Effector memory CD4-positive, alpha-beta T cell (primary cell): ENCODE measurements at places on chromosomes 5 and 9.

DNA sequence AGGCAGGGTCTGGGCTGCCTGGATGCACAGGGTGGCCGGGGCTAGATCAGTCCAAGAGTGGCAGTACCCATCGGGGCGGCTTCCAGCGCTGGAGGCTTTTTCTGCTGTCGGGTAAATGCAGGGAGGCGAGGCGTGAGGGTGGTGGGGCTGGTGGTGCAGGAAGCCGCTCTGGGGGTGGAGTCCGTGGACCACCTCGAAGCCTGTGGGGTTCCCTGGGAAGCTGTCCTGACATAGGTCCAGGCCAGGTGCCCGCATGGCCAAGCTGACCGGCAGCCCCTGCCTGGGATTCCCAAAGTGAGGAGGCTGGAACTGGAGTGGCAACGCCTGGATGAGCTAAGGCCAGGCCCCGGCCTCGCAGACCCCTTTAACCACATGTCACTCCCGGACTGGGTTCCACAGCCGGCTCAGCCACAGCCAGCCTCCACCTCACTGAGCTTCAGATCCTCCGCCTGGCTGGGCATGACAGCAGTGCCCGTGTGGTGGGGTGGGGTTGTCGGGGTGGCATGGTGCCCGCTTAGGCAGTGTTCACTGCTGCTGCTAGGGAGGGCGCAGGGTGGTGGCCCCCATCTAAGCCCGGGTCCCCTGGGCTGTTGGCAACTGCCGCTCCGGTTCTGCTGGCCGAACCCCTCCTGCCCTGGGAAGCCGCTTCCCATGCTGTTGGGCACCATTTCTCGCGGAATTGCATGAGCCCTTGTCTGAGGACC, 1.4 kb upstream of the QRFP start:
- H3K27ac ChIP-seq, result no peak overlapping the region
- H3K4me1 ChIP-seq, result no peaks in the 10 kb centered on the region
- H3K4me3 ChIP-seq, result no peak overlapping the region
- DNase-seq, result no peak

DNA sequence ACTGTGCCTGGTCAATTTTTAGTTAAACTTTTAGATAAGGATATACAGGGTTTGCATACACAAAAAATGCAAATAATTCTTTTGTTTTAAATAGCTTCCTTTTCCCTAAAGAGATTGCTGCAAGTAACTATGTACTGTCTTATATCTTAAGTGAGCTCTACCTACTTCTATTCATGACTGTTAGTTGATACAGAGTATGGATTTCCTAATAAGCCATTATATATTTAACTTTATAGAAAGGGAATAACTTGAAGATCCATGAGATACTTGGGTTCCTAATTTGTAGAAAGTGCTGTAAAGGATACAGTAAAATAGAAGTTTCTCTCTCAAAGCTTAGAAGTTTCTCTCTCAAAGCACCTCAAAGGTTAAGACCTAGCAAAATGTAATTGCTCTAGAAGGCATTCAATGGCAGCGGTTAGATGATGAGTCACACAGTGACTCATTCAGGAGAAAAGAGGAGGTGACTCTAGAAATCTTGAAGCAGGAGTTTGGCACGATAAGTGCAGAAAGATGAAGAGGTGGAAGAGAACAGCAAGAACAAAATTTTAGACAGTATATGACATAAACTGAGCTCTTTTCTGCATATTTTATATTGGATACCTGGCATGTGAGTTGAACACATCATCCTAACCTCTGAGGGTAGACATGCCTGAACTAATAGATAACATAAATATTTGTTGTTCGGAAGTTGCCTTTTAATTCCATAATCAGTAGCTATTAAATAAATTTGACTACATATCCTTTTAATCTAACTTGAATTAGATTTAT, 5.5 kb upstream of the DNAJC21 start:
- peaks cover 66% of the 10 kb centered on the region for H3K36me3 ChIP-seq
- H3K27ac ChIP-seq, result no peak overlapping the region
- H3K4me3 ChIP-seq, result no peak overlapping the region
- DNase-seq, result no peak
- H3K4me1 ChIP-seq, result peaks cover 3% of the 10 kb centered on the region

- no peak overlapping the region for H3K4me3 ChIP-seq
- H3K27me3 ChIP-seq, result no peaks in the 10 kb centered on the region
- H3K4me1 ChIP-seq, result no peaks in the 10 kb centered on the region
- H3K36me3 ChIP-seq, result no peaks in the 10 kb centered on the region
These were observed 43.9 kb downstream of the CRB2 start for GRCh38 chr9:123399803-123400378.

GRCh38 chr5:37319037-37319782, 51.7 kb downstream of the NUP155 start:
- no peak overlapping the region for H3K4me3 ChIP-seq
- peaks cover 34% of the 10 kb centered on the region for H3K36me3 ChIP-seq
- DNase-seq, result no peak
- no peak overlapping the region for H3K27ac ChIP-seq

- no peak overlapping the region for H3K27ac ChIP-seq
- peaks cover 29% of the 10 kb centered on the region for H3K36me3 ChIP-seq
- peaks cover 27% of the 10 kb centered on the region for H3K4me1 ChIP-seq
- H3K4me3 ChIP-seq, result no peak overlapping the region
- no peaks in the 10 kb centered on the region for H3K27me3 ChIP-seq
These were observed 4.2 kb downstream of the SMC5 start for GRCh38 chr9:70262948-70263347.

- H3K36me3 ChIP-seq, result no peaks in the 10 kb centered on the region
- no peaks in the 10 kb centered on the region for H3K4me1 ChIP-seq
- no peak overlapping the region for H3K27ac ChIP-seq
- no peak for DNase-seq
These were observed 157.6 kb upstream of the CCNH start for GRCh38 chr5:87570366-87570765.

DNA sequence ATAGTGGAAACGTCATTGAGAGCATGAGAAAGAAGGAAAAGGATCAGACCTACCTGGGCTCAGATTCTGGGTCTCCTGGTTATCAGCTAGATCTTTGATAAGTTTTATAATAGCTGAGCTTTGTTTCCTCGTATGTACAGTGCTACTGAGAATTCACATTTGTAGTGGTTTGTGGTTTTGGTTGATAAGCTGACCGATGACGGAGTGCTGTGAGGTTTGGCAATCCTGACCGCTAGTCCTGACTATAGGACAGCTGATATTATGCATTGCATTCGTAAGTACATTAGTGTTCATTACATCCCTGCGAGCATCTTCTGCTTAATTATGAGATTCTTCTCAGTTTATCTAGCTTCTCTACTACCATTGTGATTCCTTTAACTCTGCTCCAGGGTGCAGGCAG, 190.7 kb upstream of the SLC27A6 start:
- H3K27ac ChIP-seq, result no peak overlapping the region
- no peak overlapping the region for H3K4me3 ChIP-seq
- no peaks in the 10 kb centered on the region for H3K36me3 ChIP-seq
- no peaks in the 10 kb centered on the region for H3K4me1 ChIP-seq

GRCh38 chr9:134955156-134955555, 37.4 kb upstream of the FCN1 start:
- no peak for DNase-seq
- H3K27me3 ChIP-seq, result no peaks in the 10 kb centered on the region
- no peak overlapping the region for H3K27ac ChIP-seq
- H3K4me3 ChIP-seq, result no peak overlapping the region

- no peaks in the 10 kb centered on the region for H3K27me3 ChIP-seq
- DNase-seq, result no peak
- H3K27ac ChIP-seq, result peak overlapping the region; percentile 81
- H3K4me3 ChIP-seq, result peak overlapping the region; percentile 61
- H3K4me1 ChIP-seq, result no peaks in the 10 kb centered on the region
- no peaks in the 10 kb centered on the region for H3K36me3 ChIP-seq
These were observed 1.9 kb upstream of the ERBIN start for GRCh38 chr5:65924366-65925043.

DNA sequence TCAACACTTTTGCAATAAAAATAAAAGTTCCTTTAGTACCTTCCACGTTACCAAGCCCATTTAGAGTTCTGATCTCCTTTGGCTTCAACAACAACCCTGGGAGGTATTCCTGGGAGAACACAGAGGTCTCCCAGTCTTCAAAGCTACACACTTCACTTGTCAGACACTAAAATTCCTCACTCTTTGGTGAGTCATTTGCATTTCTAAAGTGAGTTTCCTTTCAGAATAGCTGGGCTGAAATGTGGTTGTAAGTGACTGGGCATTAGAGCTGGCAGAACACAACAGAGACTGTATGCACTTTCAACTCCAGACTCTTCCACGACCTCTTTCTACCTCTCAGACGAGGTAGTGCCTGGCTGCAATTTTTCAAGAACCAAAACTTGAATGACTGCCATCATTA, 11.5 kb upstream of the F2RL1 start:
- no peaks in the 10 kb centered on the region for H3K4me1 ChIP-seq
- no peak for DNase-seq
- H3K36me3 ChIP-seq, result no peaks in the 10 kb centered on the region
- H3K27ac ChIP-seq, result no peak overlapping the region
- H3K4me3 ChIP-seq, result no peak overlapping the region
- H3K27me3 ChIP-seq, result no peaks in the 10 kb centered on the region

- no peak overlapping the region for H3K27ac ChIP-seq
- no peak overlapping the region for H3K4me3 ChIP-seq
- H3K36me3 ChIP-seq, result no peaks in the 10 kb centered on the region
These were observed 491.1 kb downstream of the KIF4B start for GRCh38 chr5:155504606-155505005.
